Naive thymus-derived CD4-positive, alpha-beta T cell (primary cell): ENCODE measurements at places on chromosomes 5 and 9.

- DNase-seq, result no peak
Observed at GRCh38 chr5:82560561-82560960, 282.4 kb upstream of the RPS23 start.

GRCh38 chr9:87950765-87951488 is 23.4 kb downstream of the CDK20 start:
- no peak for DNase-seq

DNA sequence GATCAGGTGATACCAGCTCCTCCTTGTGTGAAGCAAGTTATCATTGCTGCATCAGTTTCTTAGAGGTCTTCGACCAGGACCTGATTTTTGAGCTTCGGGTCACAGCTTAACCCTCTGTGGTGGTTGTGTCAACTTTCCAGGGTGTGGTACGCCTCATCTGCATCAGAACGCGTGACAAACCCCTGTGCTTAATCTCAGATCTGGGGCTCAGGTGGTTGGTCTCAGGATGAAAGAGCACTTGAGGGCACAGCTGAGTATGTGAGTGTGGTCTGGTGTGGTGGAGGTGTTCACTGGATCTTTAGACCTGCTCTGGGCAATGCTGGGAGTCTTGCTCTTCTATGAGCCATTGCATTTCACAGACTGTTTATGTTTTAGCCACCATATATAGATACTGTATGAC is 64.1 kb downstream of the OSTF1 start:
- no peak for DNase-seq

DNA sequence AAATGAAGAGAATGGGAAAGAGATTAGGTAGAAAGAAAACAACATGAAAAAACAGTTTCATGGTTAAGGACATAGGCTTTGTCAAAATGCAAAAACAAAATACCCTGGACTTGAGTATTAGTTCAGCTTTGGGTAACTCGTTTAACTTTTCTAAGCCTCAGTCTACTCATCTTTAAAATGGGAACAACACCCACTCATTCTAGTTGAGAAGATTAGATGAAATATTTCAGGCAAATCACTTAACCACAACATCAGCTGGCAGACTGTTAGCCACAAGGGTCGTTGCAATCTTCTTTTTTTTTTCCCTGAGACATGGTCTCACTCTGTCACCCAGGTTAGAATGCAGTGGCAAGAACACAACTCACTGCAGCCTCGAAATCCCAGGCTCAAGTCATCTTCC is 185.6 kb downstream of the DCP2 start:
- DNase-seq, result no peak

DNA sequence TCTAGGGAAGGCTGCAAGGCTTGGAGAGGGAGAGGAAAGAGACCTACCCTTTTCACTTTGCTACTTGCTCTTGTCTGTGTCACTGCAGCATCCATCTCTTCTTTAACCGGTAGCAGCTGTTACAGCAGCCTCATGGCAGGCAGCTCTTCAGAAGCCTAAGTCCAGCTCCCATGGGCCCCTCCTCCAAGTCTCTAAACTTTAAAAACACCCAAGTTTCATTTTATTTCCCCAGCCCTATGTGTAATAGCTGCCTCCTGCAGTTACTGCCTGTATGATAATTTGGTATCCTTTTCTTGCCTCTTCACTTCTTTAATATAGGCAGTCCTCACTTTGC is 313.1 kb upstream of the PIK3R1 start:
- DNase-seq, result no peak

DNA sequence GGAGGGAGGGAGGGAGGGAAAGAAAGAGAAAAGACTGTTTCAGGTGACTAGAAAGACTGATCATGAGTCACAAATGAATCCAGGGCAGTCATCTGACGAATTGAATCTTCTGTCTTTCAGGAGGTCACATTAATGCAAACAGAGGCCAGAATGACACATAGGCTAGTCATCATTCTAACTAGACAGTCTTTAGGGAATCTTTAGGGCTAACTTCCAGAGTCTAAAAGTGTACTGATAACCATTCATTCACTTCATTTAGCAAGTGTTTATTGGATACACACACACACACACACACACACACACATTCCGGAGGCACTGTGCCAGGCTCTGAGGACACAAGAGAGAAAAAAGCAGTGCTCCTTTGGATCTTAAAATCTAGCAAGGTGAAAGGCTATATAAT is 156.7 kb downstream of the EBF1 start:
- no peak for DNase-seq

GRCh38 chr5:180209137-180209581 is at the start of gene RASGEF1C:
TSS of gene RASGEF1C (minus strand) at chr5:180209211. CDS start at chr5:180138052, 71,159 bp downstream.
- DNase-seq, result peak; percentile 60

GRCh38 chr5:178642351-178642909 is 15.6 kb upstream of the CLK4 start:
- no peak for DNase-seq

- no peak for DNase-seq
Observed at GRCh38 chr9:20419533-20419932, 202.8 kb downstream of the MLLT3 start.
